ENCODE measurements at places on chromosomes 1 and 21. TPM values are rescaled to one million over a fixed set of nuclear protein-coding genes. Genes with fewer than 3 reads are reported as not detected.

The HPCA gene
- polyA plus RNA-seq: 0.48 TPM

- no peak for DNase-seq
Observed at GRCh38 chr1:66503841-66504470, 30.0 kb upstream of the SGIP1 start.

DNA sequence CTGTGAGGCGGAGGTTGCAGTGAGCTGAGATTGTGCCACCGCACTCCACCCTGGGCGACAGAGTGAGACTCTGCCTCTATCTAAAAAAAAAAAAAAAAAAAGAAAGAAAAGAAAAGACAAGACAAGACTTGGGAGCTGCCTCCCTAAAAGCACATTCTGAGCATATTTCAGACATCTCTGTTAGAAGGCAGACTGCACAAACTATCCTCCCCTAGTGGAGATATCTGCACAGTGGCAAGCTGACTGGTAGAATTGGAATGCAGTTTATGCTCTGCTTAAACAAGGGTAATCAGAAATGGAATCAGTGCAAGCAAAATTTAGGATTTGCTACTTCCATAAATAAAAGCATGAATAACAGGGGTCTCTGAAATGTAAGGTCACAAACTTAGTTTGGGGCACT lies 31.8 kb downstream of the GNG4 start:
- no peak for DNase-seq

DNA sequence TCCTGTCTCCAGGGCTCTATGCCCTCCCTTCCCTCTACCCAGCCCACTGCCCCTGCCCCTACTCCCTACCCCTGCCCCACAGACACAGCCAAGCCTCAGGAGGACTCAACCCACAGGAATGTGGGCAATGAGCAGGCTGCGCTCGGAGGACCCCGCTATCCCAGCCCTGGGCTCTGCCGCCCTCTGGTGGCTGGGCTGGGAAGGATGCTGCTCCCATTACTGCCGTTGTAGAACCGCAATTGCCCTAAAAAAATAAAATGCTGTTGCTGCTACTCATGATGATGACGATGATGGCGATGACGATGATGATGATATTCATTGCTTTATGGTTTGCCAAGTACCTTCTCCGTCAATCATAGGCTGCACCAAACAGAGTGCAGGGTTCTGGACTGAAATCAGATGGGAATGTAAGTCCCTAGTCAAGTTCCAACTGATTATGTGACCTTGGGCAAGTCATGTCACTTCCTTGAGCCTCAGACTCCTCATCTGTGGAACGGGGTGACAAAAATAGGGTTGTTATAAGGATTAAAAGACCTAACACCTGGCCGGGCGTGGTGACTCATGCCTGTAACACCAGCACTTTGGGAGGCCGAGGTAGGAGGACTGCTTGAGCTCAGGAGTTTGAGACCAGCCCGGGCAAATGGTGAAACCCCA lies 24.6 kb downstream of the ARHGEF19 start:
- DNase-seq: no peak

GRCh38 chr1:180083164-180083563 lies 71.5 kb upstream of the QSOX1 start:
- DNase-seq: no peak

DNA sequence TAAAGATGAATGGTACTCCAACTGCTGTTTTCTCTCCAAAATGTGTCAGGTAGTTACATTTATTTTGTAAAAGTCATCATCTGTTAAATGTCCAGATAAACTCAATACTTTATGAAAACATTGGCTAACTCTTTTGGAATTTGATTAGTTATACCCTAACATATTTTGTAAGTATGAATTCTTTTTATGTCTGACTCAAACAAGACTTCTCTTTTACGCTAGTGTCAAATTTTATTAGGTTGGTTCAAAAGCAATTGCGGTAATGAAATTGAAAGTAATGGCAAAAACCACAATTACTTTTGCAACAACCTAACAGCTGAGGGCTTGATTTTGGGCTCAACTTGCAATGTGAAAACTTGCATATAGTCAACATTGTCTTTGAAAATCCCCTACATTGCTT lies 41.0 kb upstream of the USP25 start:
- no peak for DNase-seq

DNA sequence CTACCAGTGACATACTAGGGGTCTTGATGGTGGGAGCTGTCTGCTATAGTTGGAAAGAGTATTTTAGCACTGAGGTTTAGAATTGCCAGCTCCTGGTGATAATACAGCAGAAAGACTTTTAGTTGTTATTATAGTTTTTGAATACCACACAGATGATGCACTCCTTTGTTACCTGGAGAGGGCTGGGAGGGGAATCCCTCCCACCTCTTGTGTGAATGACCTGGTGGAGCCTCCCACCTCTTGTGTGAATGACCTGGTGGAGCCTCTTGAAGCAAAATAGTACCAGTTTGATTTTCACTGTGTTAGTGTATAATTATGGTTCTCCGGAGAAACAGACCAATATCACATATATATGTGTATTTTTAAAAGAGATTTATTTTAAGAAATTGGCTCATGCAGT lies 3.3 kb downstream of the DISP1 start:
- no peak for DNase-seq

All from left renal cortex interstitium (tissue), 4 donors.